HuH-7.5 (cell line): ENCODE measurements at places on chromosomes 5 and 9.

GRCh38 chr9:86407022-86407421 is 52.8 kb upstream of the TUT7 start:
- no peak for DNase-seq

DNA sequence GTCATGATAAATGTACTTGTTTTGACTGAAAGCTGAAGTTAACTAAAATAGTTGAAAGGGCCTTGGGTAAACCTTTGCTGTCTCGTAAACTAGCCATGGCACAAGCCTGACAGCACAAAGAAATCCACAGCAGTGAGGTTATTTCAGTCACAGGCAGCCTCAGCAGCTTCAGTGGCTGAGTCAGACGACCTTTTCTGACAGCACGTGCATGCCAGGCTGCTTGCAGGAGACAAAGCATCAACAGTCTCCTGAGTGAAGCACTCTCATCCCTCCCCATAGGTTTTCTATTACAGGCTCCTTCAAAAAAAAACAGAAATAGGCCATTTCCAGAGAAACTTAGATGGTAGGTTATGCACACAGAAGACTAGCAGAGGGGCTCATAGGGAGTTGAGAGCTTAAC is 34.6 kb downstream of the OXCT1 start:
- no peak for DNase-seq

GRCh38 chr9:33153666-33154065 is 13.5 kb downstream of the B4GALT1 start:
- DNase-seq: no peak

GRCh38 chr5:132221781-132222648 is 5.6 kb downstream of the P4HA2 start:
- no peak for DNase-seq

DNA sequence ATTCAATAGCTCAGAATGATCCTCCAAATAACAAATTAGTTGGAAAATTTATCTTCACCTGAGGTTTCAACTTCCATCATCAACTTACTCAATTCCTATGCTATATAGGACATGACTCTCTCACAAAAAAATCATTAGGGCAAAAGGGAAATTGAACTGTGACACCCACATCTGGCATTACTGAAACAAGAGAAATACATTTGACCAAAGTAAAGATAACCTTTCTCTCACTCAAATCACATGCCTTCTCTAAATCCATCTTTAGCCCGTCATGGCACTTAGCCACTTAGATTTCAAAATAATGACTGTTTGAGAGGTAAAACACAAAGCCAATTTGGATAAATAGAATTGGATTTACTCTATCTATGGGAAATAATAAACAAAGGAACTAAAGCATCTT is 126.4 kb downstream of the ADAMTS6 start:
- no peak for DNase-seq
